ENCODE measurements at places on chromosomes 1 and 21.

DNA sequence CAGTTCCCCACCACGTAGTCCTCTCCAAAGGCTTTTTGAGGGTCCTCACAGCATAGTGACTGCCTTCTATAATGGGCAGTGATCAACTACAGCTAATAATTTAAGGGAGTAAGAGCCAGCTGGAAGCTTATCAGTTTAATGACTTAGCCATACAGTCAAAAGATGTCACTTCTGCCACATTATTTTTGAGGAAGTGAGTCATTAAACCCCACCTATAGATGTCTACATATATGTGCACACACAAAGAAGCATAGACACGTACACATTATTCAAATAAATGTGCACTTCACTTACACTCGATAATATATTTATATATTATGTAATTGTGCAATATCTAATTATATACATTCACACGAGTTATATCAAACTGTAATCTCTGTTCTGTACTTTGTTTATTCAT, 1704.7 kb downstream of the KCNT2 start:
- DNase-seq, result no peak

DNA sequence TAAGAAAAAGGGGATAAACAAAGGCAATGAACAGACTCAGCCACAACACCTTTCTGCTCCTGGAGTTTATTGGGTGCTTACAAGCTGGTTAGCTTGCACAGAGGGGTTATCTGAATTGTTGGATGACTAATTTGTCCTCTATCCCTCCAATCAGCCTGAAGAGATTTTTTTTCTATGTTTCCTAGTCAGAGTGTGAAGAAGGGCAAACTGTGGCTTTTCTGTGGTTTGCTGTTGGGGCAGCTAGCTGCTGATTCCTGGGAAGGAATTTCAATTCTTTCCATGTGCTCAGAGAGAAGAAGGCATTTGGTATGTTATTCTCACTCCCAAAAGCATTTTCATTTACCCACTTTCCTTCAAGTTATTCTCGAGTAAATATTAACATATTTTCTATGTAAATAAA, 48.6 kb downstream of the PCP4 start:
- DNase-seq, result no peak

DNA sequence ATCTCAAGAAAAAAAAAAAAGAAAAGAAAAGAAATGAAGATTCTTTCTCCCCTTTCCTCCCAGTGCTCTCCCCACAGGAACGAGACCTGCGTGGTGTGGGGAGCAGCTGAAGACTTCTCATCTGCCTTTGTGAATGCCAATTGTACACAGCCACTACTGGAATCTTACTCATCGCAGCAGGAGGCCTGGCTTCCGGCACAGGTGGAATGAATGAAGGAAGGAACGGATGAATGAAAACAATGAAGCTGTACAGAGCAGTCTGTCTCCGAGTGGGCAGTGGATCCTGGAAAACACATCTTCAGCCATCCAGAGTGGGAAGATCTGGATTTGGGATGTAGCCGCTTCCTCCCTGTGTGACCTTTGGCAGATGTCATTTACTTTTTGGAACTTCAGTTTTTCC, 64.9 kb downstream of the RUNX3 start:
- no peak for DNase-seq

GRCh38 chr1:211213702-211214101, 45.5 kb upstream of the RCOR3 start:
- no peak for DNase-seq

DNA sequence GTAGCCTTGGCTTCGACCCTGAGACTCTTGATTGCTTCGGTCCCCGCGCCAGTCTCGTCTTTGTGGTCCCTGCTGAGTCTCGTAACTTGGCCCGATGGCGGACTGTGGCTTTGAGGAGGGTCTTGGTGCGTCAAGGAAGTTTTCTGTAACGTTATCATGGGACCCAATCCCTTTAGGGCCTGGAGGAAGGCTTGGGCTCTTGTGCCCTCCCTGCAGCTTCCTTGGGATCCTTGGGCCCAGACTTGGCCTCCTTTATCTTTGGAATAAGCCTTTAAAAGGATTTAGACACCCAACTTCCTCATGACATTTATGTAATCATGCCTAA, 371 bp downstream of the ZMPSTE24 start:
- peak; percentile 27 for DNase-seq

GRCh38 chr1:64030411-64030810, 173.0 kb upstream of the UBE2U start:
- no peak for DNase-seq

- DNase-seq, result peak; percentile 56
Measured at GRCh38 chr1:96388421-96389310, 332.9 kb upstream of the PTBP2 start.

DNA sequence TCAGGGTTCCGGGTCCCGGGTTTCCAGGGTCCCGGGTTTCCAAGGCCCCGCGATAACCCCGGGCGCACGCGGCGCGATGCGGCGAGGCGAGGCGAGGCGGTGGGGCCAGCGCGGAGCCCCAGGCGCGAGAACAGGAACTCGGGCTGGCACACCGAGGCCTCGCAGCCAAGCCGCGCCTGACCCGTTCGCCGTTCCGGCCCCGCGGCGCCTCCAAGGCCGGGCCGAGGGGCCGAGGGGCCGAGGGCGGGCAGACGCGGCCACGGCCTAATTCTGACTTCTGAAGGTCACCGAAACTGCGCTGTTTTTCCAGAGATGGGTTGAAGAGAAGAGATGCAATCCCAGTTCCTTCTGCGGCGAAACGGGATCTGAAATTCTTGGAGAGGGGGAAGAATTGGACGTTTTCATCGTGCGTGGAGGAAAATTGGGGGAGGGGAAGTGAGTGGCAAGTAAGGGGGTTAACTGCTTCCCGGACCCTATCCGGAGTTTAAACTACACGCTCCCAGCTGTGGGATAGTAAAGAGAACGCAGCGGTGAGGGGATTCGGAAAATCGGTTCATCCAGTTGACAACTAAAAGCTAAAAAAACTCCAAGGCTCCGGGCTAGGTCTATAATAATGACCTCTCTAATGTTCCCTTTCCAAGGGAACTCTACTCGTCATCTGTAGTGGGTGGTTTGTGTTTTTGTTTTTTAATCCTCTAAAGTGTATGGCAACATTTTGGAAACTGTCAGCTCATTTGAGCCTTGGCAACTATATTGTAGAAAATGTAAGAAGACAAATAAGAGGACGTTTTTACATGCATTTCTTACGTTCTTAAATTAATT, 8.2 kb downstream of the TBX15 start:
- DNase-seq, result no peak

DNA sequence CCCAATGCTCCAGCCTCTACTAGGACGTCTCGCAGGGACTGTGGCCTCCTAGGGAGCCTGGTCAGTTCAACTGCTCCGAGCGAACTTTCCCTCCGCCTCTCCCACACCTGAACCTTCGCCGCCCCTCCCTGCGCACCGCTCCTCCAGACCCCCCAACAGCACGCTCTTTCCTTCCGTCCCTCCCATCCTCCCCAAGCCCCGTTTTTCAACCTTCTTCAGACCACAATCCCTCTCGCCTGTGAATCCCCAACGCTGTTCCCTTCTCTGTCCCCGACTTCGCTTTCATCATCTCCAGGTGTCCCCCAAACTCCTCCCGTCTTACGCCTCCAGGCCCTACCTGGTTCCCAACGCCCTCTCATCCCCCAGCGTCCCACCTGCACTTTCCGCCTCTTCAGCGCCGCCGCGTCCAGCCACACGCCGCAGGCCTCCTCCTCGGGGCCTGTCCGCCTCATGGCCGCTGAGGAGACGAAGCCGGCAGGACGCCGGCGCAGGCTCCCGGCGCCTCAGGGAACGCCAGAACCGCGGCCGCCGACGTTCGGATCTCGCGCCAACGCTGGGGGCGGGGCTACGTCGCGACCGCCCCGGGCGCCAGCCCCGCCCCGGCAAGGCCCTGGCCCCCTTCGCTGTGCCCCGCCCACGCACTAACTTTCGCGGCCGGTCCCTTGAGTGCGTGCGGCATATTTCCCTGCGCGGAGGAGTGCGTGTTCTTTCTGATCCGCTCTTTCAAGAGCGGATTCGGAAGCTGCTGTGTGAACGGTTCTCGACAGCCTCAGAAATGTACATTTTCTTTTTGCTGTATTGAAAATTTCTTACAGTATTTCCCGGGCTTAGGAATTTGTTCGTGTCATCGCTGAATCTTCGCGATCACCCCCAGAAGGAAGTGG, at the start of gene AUNIP:
Gene AUNIP (minus strand): TSS at position 552 of the 884 bp plus-strand sequence. CDS start 100 bp downstream, at position 452.
- DNase-seq, result peak; percentile 84

DNA sequence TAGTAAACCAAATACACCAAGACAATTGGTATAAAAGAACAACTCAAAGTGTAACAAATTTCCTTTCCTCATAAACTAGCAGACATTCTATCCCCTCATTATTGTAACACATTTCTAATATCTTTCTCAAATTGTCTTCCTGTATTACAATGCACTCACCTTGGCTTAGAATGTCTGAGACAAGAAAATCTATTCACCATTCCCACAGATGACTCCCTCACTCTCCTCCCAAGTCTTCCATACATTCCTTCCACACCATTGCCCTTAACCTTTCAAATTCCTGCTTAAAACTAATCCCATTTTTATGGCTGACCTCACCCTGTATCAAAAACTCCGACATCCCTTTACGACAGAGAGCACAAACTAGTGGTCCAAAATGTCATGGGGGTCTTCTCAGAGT, 56.0 kb downstream of the LTN1 start:
- DNase-seq, result no peak

- DNase-seq, result peak; percentile 98
Measured at GRCh38 chr1:164772635-164773034, 213.7 kb downstream of the PBX1 start.

DNA sequence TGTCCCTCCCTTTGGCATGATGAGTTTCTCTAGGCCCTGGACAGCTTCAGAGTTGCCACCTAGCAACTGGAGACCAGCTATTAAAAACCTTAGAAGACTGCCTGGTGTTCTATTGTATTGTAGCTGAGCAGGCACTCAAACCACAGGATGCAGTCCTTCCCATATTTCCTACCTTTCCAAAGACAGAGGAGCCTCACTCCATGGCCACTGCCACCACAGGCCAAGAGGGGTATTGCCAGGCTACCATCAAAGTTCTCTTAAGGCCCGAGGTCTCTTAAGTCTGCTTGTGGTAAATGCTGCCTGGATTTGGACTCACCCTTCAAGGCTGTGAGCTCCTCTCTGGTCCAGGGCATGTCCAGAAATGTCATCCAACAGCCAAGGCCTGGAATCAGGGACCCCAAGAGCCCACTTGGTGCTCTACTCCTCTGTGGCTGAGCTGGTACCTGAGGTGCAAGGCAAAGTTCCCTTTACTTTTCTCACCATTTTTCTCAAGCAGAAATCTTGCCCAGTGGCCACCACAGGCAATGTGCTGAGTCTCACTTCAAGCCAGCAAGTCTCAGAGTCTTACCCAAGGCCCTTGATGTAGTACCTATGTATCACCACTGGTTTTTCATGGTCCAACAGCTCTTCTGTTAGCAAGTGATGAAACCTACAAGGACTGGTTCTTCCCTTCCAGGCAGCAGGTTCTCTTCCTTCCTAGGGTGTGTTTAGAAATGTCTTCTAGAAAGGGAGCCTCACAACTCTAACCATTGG, 269.4 kb downstream of the AMY1C start:
- DNase-seq, result no peak

- DNase-seq, result no peak
Measured at GRCh38 chr1:196651079-196651478, 764 bp upstream of the CFH start.

- DNase-seq, result no peak
Measured at GRCh38 chr1:62071695-62072094, 123.0 kb upstream of the L1TD1 start.

DNA sequence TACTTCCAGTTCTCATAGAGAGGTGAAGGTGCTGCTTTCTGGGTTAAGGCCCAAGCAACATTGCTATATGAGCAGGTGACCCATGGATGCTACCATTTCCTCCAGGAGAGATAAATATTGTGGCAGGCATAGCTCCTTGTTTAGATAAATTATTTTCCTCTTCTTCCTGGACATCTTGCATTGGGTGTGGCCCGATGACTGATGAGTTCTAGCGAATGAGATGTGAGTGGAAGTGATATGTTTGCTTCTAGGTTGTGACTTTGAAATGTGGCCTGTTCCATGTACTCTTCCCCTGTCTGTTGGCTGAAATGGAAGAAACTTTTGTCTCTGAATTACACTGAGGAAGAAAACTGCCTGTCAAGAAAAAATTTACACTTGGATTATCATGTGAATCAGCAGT, 101.7 kb upstream of the FMN2 start:
- DNase-seq, result no peak

- DNase-seq, result no peak
Measured at GRCh38 chr1:36730599-36730998, 247.9 kb upstream of the CSF3R start.

DNA sequence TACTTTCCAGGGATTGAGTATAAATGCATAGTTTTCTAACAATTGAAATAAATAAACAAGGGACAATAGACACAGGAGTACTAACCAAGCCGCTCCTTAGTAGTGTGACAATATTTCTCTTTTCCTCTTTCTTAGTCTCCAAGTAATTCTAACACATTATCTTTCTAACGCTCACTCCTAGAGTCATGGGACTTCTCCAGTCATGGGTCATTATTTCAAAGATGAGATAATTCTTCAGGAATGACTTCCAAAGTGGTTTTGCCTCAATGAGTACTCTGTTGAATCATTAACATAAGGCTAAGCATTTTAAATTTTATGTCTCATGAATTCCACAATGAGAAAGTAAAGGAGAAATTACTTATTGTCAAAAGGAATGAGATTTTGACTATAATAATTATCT, 605.8 kb upstream of the ADAMTS5 start:
- DNase-seq, result peak; percentile 79

DNA sequence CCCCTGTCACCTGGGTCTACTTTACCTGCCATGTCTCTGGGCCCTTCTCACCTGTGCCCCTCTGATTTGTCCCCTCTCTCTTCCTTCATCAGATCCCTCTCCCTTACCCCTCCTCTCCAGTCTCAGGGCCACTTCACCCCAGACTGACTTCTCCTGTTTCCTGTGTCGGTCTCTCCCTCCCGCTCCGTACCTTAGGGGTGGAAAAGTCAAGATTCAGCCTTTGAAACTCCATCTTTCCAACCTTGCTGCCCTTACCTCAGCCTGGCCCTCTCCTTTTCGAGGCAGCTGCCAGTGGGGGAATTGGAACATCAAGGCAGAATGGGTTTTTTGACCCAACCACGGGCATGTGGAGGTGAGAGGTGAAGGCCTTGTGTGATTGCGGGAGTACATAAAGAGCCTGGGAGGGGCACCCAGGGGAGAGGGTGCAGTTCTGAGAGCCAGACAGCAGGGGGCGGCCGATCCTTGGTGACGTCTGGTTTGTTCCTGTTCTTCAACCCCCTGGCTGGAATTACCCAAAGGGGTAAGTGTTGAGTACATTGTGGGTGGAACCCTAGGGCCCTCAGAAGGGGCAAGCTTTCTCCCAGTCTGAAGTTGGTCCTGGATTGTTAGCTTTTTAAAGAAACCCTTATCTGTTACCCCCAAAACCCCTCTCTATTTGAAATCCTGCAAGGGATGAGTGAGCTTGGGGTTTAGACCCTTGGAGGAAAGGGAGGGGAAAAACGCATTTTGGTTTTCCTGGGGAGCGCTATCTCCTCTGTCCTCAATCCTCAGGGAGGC, 12.3 kb upstream of the DMBX1 start:
- peak; percentile 60 for DNase-seq

Data from amniotic epithelial cell (primary cell).